ENCODE measurements at places on chromosomes 5 and 9. TPM values are rescaled to one million over a fixed set of nuclear protein-coding genes. Genes with fewer than 3 reads are reported as not detected.

The CARD9 gene
- 1.5 TPM for total RNA-seq

The SHC3 gene
- total RNA-seq, result 2.3 TPM

The EQTN gene
- total RNA-seq, result not detected

The SLC25A51 gene
- 25.0 TPM for total RNA-seq

The TMED7 gene
- 82.0 TPM for total RNA-seq

The KIAA1958 gene
- total RNA-seq, result 5.1 TPM

The PPP2R2B gene
- 14.4 TPM for total RNA-seq
